Naive thymus-derived CD4-positive, alpha-beta T cell (primary cell): ENCODE measurements at places on chromosomes 4 and X. TPM values are rescaled to one million over a fixed set of nuclear protein-coding genes. Genes with fewer than 3 reads are reported as not detected.

DNA sequence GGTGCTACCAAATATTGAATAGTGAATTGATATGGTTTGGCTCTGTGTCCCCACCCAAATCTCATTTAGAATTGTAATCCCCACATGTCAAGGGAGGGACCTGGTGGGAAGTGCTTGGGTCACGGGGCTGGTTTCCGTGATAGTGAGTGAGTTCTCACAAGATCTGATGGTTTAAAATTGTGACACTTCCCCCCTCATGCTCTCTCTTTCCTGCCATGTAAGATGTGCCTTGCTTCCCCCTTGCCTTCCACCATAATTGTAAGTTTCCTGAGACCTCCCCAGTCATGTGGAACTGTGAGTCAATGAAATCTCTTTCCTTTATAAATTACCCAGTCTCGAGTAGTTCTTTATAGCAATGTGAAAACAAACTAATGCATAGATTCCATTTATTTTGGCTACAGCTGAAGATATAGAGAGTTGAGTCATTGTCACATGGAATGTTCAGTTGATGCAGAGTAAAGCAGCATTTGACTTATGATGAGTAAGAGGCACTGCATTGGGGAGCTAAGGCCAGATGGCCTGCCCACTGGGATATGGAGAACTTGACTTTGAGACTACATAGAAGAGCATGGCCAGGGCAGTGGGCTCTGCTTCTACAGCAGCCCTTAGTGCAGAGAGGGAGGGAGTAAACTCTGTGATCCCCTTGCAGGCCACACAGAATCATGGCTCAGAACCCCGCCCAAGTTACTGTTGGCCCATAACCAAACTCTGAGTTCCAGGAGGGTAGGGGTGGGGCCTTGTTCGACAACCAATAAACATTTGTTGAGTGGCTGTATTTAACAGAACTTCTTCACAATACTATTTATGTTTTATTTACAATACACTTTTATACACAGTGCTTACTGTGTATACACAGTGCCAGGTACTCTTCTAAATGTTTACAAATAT is 34.2 kb downstream of the RAI2 start:
- no peak for DNase-seq

DNA sequence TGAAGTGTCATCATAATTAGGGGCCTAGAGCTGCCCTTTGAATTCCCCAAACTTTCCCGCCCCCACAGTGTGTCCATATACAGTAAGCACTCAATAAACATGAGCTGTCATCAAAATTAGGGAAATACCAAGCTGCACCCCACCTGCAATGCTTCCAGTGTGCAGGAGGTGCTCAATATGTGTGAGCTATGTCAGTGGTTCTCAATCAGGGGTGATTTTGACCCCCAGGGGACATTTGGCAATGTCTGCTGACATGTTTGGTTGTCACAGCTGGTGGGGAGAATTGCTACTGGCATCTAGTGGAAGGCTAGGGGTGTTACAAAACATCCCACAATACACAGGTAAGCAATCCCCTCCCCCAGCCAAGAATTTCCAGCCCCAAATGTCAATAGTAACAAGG is 748 bp downstream of the CFP start:
- peak; percentile 32 for DNase-seq

- DNase-seq, result no peak
Measured at GRCh38 chr4:184787766-184788503, 37.8 kb downstream of the ACSL1 start.

GRCh38 chr4:29075366-29075765 is 1644.8 kb upstream of the PCDH7 start:
- DNase-seq, result no peak

DNA sequence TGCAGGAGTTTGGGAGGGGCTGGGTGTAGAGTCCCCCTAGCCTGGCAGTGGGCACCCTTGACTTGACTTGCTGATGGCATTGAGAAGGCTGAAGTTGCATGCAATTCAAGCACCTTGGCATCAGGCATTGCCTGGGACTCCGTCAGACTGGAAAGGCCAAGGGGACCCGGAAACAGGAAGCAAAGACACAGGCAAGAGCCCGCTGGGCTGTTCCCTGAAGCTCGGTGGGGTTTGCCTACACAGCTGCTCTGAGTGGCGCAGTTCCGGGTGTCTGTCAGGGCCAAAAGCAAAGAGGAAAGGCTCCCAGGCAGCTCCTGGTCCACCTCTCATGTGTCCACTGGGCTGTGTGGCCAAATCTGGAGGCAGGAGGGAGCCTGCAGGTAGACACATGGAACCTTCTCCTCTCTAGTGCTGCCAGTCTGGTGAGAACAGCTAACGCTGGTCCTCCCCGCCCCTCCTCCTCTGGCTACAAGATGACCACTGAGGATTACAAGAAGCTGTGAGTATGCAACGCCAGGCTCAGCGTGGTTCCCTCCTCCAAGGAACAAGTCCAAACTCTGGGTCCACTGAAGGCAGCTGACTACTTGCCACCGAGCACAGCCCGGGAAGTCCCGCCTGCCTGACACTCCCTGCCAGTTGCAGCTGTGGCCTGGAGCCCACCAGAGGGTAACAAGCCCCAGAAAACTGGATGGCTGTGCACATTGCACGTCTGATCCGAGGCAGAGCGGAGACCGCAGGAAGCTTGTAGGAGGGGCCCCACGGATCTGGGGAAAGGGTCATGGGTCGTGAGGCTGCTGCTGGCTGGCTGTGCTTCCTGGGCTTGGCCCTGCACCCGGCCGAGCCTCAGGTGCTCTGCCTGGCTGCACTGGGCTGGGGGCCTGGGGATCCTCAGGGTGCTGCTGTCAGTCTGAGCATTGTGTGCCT is 20.1 kb downstream of the ZNF185 start:
- no peak for DNase-seq

GRCh38 chr4:123743848-123744247 is 347.3 kb downstream of the SPRY1 start:
- no peak for DNase-seq

GRCh38 chrX:101349193-101349562 is 636 bp upstream of the TIMM8A start:
- no peak for DNase-seq

DNA sequence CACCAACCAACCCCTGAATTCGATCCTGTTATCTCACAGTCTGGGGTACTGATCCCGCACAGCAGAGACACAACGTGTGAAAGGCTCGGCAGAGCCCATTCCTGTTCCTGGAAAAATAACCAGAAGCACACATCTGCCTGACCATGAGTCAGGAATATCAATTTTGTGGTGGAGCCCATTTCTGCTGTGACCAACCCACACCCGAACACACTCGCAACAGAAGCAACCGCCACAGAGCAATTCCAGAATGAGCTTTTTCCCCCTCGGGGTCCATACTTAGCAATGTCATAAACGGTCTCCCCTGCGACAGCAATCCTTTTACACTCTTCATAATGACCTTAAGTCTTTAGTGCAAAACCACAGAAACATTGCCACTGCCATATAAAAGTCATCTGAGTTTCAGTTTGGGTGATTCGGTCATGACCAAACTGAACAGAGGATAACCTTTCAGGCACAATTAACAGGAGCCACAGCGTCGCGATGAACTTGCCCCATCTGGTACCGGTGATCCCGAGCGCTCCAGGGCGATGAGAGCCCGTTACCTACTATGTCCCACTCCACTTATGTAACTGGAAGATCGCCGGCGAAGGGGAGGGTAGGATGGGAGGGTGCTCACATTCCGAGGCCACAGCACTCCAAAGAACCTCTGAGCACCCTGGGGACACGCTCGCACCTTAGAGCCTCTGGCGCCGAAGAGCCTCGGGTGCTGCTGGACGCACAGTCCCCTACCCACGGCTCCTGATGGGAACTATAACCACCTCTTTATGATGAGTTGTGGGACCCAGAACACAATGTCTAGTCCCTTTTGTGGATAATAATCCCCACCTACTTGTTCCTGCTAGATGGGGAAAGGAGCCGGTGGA is 1.1 kb downstream of the MECP2 start:
- no peak for DNase-seq

GRCh38 chr4:33060674-33061542 is 2340.7 kb downstream of the PCDH7 start:
- no peak for DNase-seq

- DNase-seq, result no peak
Measured at GRCh38 chrX:34859191-34859590, 83.4 kb upstream of the FAM47B start.

GRCh38 chr4:188722911-188723310 is 583.7 kb downstream of the TRIML1 start:
- no peak for DNase-seq

DNA sequence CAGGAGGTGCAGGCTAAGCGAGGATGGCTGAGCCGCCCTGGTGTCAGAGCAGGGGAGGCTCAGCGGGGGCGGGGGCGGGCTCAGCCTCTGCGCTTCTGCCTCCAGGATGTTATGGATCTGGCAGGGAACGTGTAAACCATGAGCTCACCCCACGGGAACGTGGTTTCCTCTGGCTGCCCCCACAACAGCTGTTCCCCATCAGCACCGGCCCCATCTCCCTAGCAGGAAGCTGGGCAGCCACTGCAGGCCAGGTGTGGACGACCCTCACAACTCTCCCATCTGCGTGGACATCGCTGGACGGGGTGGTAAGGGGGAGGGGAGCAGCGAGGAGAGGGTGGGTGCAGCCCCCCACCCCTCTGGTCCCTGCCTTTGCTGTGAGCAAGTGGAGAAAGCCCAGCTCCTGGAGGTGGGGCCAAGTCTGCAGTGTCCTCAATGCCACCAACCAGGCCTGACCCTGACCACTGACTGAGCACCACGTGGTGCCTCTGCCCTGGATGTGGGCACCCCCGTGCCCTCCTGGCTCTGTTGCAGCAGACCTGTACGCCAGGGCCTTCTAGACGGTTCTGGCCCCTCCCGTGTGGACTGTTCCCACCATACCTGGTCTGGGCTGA is 28.1 kb upstream of the SPON2 start:
- peak; percentile 26 for DNase-seq

DNA sequence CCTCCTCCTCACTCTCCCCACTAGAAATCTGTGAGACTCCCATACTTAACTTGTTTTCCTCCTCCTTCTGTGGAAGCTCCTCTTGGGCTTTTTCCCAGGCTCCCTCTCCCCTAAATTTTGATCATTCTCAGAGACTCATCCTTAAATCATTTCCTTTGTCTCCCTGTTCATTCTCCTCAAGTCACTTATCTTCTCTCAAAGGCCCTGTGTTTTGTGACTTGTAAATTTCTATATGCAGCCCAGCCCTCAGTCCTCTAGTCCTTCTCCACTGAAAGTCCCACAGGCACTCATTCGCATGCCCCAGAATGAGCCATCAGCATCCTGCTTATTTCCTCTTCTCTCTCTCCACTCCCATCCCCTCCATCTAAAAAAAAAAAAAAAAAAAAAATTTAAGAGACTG is 171.8 kb downstream of the SOWAHB start:
- no peak for DNase-seq

- DNase-seq, result no peak
Measured at GRCh38 chrX:121635141-121635540, 587.7 kb downstream of the GLUD2 start.

DNA sequence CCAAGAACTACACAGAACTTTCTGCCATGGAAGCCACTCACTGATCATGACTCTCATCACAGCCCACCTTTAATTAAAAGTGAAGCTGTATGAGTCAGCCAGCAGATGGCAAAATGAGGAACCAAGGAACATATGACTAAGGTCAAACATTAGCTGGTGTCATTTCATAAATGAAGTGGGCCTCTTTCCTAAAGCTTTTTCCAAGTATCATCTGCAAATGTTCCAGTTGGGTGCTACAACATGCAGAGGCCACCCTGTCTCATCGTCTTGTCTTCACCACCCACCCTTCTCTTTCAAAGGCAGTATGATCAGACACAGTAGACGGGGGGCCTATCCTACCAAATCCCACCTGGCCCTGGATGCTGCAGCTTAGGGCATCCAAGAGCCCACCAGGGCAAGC is 9.2 kb upstream of the EOLA1 start:
- DNase-seq, result no peak

DNA sequence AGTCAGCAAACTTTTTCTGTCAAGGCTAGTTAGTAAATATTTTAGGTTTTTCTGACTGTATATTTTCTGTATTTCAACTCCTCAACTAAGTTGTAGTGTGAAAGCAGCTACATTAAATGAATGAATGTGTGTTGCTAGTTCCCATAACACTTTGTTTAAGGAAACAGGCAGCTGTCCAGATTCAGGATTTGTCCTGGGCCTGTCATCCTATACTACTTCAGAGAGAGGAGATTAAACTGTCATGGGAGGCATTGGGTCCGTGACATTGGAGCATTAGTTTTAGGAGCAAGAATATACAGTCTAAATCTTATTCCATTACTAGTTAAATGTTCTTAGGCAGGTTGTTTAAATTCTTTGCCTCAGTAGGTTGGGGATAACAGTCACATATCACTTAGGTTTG is 516.0 kb downstream of the CCSER1 start:
- DNase-seq, result no peak

DNA sequence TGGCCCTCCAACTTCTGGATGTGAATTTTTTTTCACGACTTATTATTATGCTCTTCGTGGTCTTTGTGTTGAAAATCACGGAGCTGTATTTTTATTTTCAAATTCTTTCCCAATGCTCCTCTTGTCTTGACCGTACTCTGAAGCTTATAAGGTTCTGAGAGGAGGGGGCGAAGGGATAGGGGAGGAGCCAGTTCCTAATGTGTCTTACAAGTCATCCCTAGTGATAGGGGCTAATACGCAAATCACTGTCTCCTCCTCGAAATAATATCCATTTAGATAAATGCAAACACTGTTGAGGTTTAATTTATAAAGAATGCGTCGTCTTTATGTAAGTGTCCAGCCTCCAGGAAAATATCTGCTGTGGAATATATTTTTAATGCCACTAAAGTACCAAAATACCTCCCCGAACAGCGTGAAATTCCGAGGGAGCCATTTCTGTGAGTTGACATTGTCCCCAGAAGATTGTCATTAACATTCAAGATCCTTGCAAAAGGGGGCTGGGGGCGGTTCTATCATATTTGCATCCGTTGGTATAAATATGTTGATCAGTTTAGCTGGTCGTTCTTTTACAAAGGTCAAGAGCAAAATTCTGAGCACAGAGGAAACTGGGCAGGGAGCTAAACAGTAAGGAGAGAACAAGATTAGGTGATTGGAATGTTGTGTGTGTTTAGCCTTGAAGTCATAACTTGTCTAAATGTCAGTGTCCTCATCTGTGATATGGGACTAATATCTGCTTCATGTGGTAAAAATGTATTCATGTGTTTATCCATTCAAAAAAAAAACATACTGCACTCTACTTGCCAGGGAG is 3.7 kb upstream of the FAT1 start:
- no peak for DNase-seq

DNA sequence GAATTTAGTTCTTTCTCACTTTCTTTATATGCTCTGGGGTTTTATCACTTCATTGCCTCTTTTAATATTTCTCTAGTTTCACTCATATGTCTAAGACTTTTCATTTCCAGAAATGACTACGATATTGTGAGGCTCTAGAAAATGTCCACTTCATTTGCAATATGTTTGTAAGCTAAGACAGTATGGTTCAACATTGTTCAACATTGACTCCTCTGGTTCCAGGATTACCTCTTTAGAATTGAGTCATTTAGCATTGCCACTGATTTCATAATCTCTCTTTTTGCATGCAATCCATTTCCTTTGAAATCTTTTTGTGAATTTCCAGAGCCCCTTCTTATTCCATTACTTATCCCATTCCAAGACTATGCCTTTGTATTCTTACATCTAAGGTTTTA is 32.3 kb downstream of the BBS12 start:
- no peak for DNase-seq

- no peak for DNase-seq
Measured at GRCh38 chrX:27008486-27008885, 454.7 kb downstream of the PPP4R3C start.

Gene EREG
- not detected for polyA plus RNA-seq

Gene CSAG1
- not detected for polyA plus RNA-seq

Gene TMPRSS11B
- not detected for polyA plus RNA-seq

Gene RHOXF2
- polyA plus RNA-seq, result not detected

Gene NXF2
- not detected for polyA plus RNA-seq

Gene TMEM255A
- 0.12 TPM for polyA plus RNA-seq

Gene FAM114A1
- not detected for polyA plus RNA-seq

Gene RELL1
- polyA plus RNA-seq, result 7.6 TPM

Gene CCDC110
- 0.61 TPM for polyA plus RNA-seq
